T47D (cell line): ENCODE measurements at places on chromosomes 6 and 20.

DNA sequence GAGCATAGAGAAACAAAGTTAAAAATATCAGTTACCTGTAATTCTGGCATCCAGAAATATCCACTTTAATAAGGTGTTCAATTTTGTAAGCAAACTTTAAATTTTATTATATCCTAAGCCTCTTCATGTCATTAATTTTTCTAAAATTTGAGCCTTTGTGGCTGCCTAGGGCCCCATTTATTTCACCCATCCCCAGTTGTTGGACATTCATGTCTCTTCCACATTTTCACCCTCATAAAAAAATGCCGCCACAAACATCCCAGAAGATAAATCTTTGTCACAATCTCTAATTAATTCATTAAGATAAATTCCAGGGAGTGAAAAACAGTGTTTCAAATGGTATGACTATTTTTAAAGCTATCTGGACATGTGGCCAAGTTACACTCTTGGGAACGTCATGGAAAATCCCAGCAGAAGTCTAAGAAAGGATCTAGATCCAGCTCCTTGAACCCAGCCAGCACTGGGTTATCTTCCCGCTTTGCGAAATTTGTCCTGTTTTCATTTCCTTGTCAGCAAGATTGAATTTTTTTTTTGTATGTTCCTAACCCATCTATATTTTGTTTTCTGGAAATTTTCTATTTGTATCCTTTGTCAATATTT, 97.2 kb downstream of the TMEM242 start:
- DNase-seq = no peak

DNA sequence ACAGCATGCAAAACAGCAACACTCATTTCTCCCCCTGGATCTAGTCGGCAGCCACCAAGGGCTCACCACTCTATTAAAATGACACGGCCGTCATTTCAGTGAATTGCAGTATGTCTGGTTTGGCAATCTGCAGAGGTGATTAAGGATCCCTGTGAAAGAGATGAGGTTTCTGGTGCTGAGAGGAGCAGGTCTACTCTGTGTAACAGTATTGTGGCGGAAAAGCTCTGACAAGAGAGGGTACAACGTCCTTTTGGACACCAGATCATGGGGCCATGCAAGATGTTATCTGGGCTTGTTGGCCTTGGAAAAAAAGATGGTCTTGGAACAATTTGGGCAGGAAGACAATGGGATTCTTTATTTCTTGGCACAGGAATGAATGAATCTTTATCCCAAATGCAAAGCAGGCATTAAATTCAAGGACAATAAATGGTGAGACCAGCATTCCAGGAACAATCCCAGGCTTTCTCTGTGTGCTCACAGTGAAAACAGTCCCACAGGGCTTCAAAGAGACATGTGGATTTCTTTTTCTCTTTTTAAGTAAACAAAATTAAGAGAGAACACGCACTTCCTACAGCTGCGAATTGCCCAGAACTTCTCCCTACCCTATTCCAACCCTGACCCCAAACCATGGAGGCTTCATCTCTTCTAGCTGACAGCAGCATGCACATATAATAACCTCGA, 33.7 kb upstream of the ADGRF1 start:
- no peak for DNase-seq

DNA sequence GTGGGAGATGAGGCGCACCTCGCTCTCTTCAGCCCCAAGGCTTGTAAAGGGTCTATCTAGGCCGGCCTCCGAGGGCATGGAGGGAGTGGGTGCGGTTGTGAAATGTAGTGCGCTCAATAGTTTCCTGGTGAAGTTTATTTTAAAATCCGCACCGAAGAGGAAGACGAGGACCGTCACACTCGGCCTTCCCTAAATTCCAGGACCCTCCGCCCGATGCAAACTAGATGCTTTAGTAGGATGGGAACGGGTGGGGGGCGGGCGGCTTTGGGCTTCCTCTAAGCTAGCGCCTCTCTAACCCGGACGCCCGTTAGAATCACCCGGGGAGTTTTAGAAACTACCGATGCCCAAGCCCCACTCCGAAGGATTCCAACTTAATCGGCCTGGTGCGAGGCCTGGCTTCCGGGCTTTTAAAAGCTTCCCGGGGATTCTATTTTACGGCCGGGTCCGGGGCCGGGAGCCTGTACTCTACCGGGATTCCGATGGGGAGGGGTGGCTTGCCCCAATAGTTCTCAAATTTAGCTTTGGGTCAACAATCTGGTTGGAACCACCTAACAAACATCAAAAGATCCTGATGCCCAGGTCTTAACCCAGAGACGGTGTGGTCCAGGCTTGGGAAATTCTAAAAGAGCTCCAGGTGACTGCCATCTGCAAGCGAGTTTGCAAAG, 548 bp upstream of the BCAS4 start:
- DNase-seq = no peak

- no peak for DNase-seq
Measured at GRCh38 chr20:35527122-35527769, 2.2 kb downstream of the C20orf173 start.

GRCh38 chr6:165920896-165921671, 246.6 kb downstream of the TBXT start:
- no peak for DNase-seq

- no peak for DNase-seq
Measured at GRCh38 chr6:152151920-152152319, 344.4 kb downstream of the ESR1 start.

DNA sequence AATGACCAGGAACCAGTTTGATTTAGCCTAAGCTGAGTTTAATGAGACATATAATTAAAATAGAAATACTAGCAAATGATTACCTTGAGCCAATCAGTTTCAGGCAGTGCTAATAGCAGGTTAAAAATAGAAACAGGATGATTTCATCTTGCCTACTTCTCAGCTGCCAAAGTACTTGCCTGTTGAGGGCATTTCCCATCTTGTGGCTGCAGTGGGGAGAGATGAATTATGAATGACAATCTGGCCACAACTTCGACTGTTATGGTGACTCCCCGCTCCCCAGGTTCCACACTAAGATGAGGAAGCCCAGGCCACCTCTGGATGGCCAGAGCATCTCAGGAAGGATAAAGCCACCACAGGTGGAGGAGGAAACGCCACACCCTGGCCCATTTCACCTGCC, 31.3 kb downstream of the MBOAT1 start:
- no peak for DNase-seq

GRCh38 chr6:45803071-45803470, 212.6 kb downstream of the CLIC5 start:
- DNase-seq = no peak

- no peak for DNase-seq
Measured at GRCh38 chr20:20946122-20946759, 159.9 kb downstream of the LINC00237 start.

- DNase-seq = no peak
Measured at GRCh38 chr6:113805173-113805790, 51.9 kb upstream of the MARCKS start.

GRCh38 chr6:158894193-158894592, 75.0 kb upstream of the EZR start:
- DNase-seq = peak; percentile 76

- DNase-seq = no peak
Measured at GRCh38 chr6:136609873-136610706, 59.9 kb upstream of the MAP7 start.
